ENCODE measurements at places on chromosomes 2 and 18.

- DNase-seq = no peak
Observed at GRCh38 chr2:72992734-72993102, 75.4 kb downstream of the EMX1 start.

GRCh38 chr18:10500038-10500437 is 25.8 kb upstream of the NAPG start:
- DNase-seq = no peak

GRCh38 chr2:120350801-120351320 is 4.9 kb downstream of the INHBB start:
- DNase-seq = no peak

DNA sequence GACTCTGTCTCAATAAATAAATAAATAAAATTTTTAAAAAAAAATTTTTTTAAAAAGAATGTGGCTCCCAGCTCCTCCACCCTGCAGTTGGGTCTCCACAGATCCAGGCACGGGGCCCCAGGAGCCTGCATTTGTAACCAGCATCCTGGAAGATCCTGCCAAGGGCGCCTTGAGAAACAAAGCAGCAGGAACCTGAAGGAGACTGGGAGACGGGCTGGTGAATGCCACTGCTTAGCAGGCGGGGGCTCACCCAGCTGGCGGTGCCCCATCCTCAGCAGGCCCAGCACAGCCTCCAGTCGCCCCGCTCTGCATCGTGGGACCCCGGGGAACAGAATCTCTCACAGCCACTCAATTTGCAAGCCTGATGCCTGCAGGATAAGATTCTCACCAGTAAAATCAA is 187.5 kb upstream of the SALL3 start:
- no peak for DNase-seq
